ENCODE measurements at places on chromosomes 1 and 21.

DNA sequence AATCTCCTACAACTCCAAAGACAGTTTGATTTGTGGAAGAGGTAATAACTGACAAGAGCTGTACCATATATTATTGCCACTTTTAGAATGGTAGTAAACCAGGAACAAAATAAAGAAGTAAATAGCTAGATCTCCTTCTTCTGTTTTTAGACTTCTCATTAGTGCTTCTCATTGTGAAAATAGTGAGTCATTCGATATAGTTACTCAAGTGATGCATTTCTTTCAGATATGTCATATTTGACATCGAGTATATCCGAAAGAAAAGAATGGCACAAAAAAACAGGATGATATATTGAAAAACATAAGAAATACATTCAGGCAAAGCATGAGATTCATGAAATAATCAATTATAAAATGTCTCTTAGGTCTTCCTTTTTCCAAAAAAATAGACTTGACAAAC, 1346.1 kb downstream of the BRINP3 start:
- DNase-seq: no peak

- no peak for DNase-seq
These were observed 57.1 kb upstream of the DMRTB1 start for GRCh38 chr1:53401813-53402745.

GRCh38 chr1:220321758-220322157, 49.5 kb upstream of the RAB3GAP2 start:
- DNase-seq: no peak

- peak; percentile 4 for DNase-seq
These were observed 322.4 kb upstream of the DEPDC1 start for GRCh38 chr1:68819190-68819829.

GRCh38 chr21:35791541-35792325, 268.6 kb downstream of the SETD4 start:
- DNase-seq: no peak

DNA sequence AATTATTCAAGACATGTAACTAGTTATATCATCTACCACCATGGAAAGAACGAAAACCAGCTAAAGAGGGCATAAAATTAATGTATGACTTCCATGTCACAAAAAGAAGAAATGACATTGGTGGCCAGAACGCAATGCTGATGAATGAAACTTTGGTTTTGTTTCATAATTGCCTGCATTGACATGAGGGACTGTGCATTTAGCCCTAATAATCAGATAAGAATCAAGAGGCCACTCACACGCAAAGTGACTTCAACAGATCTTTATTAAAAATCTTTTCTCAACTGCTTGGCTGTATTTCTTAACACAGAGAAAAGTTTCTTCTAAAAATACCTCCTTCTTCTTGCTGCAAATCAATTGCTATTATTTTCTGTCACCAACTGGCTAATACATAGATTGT, 184.7 kb upstream of the RUNX1 start:
- no peak for DNase-seq

GRCh38 chr1:247496581-247497285, 38.8 kb upstream of the OR2B11 start:
- no peak for DNase-seq

GRCh38 chr1:1407636-1408318, 684 bp upstream of the MRPL20 start:
- no peak for DNase-seq

- DNase-seq: no peak
These were observed 2.6 kb downstream of the KCNA3 start for GRCh38 chr1:110672001-110672752.

DNA sequence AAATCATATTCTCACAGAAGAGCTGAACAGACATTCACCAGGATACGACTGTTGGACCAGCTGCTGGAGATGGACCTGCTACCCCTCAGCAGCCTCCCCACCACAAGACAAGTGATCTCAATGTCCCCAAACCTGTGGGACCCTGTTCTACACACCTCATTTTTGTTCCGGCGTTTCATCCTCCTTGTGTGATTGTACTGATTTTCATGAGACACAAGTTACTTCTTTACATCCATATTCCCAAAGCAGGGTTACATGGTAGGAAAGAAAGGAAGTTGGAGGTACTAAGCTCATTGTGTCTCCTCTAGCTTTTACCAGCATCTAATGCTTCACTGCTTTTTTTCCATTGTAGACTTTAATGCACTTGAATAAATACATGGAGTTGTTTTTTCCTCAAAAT, 8.7 kb downstream of the ADAMTS1 start:
- no peak for DNase-seq

- no peak for DNase-seq
These were observed 296.0 kb downstream of the TBX15 start for GRCh38 chr1:118692143-118692542.

- DNase-seq: no peak
These were observed 30.3 kb downstream of the UBASH3A start for GRCh38 chr21:42433946-42434551.

- DNase-seq: no peak
These were observed 23.4 kb upstream of the RNF187 start for GRCh38 chr1:228463559-228464455.

GRCh38 chr1:100734676-100735075, 15.1 kb downstream of the VCAM1 start:
- DNase-seq: no peak

- no peak for DNase-seq
These were observed 79.5 kb downstream of the SLC66A1 start for GRCh38 chr1:19391596-19391981.

DNA sequence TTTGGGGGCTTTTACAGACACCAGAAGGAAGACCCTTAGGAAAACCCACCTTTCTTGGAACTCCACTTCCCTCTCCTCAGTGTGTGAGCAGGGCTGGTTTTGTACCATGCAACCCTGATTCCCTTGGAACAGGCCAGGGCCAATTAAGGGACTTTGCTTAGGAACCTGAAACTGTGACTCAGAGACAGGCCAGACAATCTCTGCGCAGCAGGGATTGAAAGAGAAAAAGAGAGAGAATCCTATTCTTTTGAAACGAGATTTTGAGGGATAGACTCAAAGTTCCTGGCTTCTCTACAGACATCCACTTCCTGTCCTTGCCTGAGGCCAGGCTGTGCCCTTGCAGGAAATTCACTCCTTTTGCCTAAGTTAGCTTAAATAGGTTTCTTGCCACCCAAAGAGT, 23.1 kb upstream of the C1orf198 start:
- no peak for DNase-seq

- no peak for DNase-seq
These were observed 245.3 kb downstream of the RERE start for GRCh38 chr1:8572106-8572505.

DNA sequence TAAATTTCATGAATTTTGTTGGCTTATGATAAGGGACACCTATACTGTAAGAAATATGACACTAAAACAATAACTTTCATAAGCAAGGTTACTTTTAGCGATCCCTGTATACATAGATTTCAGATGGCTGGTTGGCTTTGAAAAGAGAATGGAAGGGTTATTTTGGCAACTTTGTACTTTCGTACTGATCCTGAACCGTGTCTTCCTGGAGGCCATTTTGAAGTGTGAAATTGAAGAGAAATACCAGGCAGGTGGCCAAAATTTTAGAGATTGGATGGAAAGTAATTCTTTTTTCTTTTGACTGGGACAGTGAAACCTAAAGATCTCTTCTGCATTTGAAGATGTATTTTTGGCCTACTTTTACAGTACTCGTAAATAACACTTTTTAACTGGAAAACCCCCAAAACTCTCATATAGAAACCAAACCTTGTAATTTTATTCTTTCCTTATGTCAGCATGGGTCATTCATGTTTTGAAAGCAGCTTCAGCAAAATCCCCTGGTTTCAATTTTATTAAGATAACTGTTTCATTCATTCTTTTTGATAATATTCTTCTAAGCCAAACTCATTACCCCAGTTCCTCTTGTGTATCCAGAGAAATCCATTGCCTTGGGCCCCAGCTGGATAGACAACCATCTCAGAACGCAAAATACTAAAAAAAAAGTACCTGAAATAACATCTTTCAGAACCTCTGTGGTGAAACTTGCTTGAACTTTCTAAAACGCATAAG, 38.4 kb upstream of the ZNF281 start:
- DNase-seq: no peak

GRCh38 chr21:20163167-20163566, 835.0 kb upstream of the NCAM2 start:
- DNase-seq: no peak

GRCh38 chr1:4055294-4055967, 155.4 kb upstream of the C1orf174 start:
- DNase-seq: no peak

- no peak for DNase-seq
These were observed 4.2 kb upstream of the GPN2 start for GRCh38 chr1:26894263-26894662.

GRCh38 chr1:226972931-226973330, 32.8 kb downstream of the COQ8A start:
- DNase-seq: no peak

DNA sequence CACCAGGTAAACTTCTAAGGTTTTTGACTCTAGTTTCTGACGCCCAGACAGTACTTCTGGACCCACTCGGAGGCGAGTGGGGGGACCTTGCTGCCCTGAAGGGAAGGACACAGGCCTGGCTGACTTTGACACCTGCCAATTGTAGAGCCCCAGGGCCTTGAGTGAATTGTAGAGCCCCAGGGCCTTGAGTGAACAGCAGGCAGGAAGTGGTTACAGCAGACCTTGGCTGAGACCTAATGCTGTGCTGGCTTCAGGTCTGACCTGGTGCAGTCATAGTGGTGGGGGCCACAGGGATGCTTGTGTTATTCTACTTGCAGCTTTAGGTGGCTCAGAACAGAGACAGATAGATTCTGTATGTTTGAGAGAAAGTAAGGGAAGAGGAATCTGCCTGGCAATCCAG, 344.3 kb downstream of the DUSP10 start:
- no peak for DNase-seq

GRCh38 chr1:32877211-32878110, 6.7 kb upstream of the FNDC5 start:
- no peak for DNase-seq

DNA sequence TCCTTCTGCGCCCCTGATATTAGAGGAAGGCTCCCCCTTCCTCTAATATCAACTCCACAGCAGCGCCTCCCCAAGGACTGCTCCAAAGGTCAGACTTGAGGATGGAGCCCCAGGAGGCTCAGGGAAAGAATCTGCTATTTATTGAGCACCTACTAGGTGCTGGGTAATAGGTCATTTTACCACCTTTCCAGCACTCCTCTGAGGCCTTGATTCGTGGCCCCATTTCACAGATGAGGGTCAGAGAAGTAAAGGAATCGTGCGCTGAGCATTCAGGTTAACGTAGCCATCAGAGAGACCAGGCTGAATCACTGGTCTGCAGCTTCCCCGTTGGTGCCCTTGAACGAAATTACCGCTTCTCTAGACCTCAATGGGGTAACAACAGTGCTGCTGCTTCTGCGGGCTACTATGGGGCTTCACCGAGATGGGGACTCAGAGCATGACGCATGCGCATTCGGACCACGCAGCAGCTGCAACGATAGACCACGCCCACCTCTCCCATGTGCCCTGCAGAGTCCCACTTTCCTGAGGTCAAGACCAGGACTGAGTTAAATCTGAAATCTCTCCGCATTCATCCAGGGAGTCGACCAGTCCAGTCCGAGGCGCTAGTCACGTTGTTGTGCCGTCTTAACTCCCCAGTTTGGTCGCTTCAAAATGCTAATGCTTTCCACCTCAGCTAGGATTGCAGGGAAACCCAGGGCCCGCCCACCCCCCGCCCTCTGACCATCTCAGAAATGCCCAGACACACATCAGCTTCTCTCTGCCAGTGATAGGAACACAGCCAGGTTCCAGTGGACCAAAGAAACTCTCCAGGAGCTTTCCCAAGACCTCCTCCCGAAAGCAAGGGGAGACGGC, 12.9 kb downstream of the CAMK2N1 start:
- DNase-seq: no peak

DNA sequence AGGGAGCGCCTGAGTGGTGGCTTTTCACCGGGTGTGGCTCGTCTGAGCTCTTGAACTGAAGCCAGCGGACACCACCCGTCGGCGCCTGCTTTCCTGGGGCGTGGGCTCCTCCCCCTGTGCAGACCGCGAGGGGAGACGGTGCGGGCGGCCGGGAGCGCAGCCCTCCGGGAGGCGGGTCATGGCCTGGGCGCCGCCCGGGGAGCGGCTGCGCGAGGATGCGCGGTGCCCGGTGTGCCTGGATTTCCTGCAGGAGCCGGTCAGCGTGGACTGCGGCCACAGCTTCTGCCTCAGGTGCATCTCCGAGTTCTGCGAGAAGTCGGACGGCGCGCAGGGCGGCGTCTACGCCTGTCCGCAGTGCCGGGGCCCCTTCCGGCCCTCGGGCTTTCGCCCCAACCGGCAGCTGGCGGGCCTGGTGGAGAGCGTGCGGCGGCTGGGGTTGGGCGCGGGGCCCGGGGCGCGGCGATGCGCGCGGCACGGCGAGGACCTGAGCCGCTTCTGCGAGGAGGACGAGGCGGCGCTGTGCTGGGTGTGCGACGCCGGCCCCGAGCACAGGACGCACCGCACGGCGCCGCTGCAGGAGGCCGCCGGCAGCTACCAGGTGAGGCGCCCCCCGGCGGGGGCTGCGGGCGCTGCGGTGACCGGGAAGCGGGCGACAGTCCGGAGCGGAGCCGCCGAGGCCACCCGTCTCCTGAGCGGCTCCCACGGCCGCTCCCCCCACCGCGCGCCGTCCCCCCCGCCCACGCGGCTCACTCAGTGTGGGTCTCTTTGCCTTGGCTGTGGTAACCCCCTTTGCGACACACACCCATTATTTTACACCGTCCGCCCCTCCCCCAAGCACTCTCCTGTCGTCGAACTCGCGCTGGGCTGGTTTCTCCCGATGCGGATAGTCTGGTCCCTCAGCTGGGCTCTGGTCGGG, at the start of gene TRIM58:
Gene TRIM58 (plus strand): TSS at position 119 of the 916 bp plus-strand sequence. CDS start 60 bp downstream, at position 179.
- DNase-seq: no peak

DNA sequence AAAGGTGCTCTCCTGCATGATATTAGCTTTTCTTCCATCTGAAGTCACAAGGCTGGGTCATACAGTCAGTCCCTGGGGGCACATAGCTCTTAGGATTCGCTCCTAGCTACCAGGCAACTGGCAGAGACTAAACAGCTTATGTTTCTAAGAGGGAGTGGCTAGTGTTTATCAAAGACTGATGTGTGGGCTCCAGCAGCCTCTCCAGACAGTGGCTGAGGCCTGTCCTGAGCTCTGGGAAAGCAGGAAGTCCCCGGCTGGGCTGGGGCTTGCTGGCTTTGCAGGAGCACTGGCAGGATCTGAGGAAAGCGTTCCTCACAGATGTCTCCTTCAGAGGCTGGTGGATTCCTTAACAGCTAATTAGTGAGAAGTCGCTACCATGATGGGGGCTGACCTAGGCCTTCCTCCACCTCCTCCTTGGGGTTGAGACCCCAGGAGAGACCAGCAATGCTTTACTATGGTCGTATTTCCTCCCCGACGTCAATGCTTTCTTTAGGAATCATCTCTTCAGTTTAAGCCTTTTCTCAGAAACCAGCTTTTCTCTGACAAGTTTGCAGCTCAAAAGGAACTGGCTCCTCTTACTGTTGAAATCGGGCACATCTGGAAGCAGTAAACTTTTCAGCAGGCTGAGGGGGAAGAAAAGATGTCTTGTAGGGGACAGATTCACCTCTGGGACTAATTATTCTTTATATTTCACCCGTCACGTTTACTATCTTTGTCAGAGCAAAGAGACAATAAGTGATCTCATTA, 33.5 kb upstream of the HHAT start:
- no peak for DNase-seq

Measured in iPS DF 6.9 (cell line).